Liver (tissue), 10 donors: ENCODE measurements at places on chromosomes 5 and 9.
A peak's percentile ranks its signal among the peaks of the same experiment; 100 is the strongest.

- no peak for DNase-seq
Measured at GRCh38 chr5:169430671-169431070, 129.7 kb upstream of the SLIT3 start.

GRCh38 chr5:102595332-102595731 lies 96.5 kb upstream of the SLCO6A1 start:
- no peak for DNase-seq

- DNase-seq = no peak
Measured at GRCh38 chr9:93479726-93480125, 26.3 kb upstream of the FAM120AOS start.

- DNase-seq = no peak
Measured at GRCh38 chr5:127867022-127867783, 164.0 kb downstream of the CCDC192 start.

GRCh38 chr5:40385544-40385943 lies 294.2 kb upstream of the PTGER4 start:
- no peak for DNase-seq

GRCh38 chr5:14417792-14418765 lies 163.5 kb upstream of the OTULINL start:
- DNase-seq = no peak

- no peak for DNase-seq
Measured at GRCh38 chr5:60382716-60383115, 317.2 kb downstream of the DEPDC1B start.

GRCh38 chr5:153439130-153439529 lies 51.3 kb upstream of the GRIA1 start:
- DNase-seq = no peak

GRCh38 chr5:34806532-34806931 lies 32.4 kb upstream of the TTC23L start:
- no peak for DNase-seq

- DNase-seq = no peak
Measured at GRCh38 chr5:67030289-67031056, 166.1 kb downstream of the CD180 start.

- DNase-seq = no peak
Measured at GRCh38 chr5:154384480-154385235, 61.1 kb upstream of the SAP30L start.

DNA sequence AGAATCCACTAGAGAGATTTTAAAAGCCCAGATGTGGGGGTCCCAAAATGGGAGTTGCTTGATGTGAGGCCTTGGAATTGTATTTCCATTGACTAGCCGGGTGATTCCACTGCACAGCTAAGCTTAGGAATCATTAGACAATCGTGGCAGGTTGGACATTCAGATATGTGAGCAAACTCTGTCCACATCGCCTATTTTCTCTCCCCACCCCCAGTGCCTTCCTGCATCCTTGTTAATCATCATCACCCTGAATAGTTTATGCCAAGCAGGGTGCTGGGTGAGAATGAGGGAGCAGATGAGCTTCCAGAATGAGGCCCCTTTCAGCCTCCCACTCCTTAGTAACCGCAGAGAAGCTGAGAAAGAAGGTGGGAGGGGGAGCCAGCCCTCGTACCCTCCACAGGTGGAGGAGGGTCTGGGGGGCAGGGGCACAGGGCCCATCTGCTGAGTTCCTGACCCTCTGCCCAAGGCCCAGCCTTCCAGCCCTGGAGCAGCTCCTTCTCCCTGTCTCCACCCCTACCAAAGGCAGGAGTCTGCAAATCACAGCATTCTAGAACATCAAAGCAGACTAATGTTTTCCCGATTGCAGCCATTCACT lies 7.7 kb upstream of the TCOF1 start:
- no peak for DNase-seq

- DNase-seq = no peak
Measured at GRCh38 chr5:56346044-56346710, 113.0 kb upstream of the ANKRD55 start.

- DNase-seq = no peak
Measured at GRCh38 chr9:4435197-4435596, 55.1 kb upstream of the SLC1A1 start.

DNA sequence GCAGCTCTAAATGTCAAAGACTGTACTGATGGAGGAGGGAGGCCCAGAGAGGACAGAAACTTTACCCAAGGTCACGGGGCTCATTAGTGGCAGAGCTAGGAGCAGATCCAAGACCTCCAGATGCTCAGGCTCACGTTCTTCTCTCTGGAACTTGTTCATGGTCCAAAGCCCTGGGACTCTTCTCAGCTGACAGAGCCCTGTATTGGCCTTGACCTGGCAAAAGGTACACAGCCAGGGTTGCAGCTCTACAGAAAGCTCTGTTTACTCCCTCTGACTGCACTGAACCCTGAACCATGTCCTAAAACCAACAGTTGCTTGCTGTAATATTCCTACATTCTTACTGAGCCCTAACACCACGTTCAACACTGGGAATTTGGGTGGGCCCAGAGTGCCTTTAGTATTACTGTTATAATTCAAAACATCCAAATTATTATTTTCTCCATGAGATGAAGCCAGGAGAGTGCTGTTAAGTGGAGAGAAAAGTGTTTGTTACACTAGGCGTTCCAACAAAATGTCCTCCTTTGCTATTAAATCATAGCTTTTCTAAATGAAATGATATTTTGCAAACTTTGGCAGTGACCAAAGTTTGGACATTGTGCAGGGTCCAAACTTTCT lies 602.4 kb upstream of the CLINT1 start:
- DNase-seq = peak; percentile 39

- DNase-seq = no peak
Measured at GRCh38 chr5:180160789-180161188, 48.2 kb downstream of the RASGEF1C start.

- no peak for DNase-seq
Measured at GRCh38 chr5:101278011-101278687, 375.1 kb upstream of the ST8SIA4 start.

DNA sequence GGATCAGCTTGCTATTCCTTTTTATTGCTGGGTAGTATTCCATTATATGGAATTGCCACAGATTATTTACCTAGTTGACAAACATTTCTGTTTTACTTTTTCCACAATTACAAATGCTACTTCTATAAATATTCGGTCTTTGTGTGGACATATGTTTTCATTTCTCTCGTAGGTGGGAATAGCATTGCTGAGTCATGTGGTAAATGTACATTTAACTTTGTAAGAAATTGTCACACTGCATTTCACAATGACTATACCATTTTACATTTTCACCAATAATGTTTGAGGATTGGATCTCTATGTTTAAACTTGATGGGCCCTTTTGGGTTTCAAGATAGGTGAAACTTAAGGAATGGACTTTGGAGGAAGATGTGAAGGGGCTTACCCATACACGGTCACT lies 19.7 kb downstream of the RAI14 start:
- no peak for DNase-seq

GRCh38 chr5:126810596-126811380 lies 33.9 kb downstream of the LMNB1 start:
- DNase-seq = no peak

DNA sequence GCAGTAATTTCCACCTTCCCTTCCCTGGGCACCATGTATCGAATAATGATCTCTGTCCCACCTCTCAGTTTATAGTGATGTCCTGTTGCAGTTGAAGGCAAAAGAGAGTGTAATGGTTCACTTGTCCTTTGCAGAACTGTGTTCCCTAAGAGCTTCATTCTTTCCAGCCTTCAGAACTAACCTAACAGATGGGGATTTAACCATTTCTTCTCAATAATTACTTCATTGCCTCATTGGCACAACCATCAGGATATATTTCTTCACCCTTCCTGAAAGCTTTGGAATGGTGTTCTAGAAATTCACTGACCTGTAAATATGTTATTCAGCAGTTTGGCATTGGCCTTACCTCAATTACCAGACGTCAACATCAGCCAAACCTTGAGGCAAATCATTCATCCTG lies 83.9 kb upstream of the PRRC1 start:
- no peak for DNase-seq

GRCh38 chr9:36325081-36325828 lies 67.0 kb upstream of the GNE start:
- DNase-seq = no peak

DNA sequence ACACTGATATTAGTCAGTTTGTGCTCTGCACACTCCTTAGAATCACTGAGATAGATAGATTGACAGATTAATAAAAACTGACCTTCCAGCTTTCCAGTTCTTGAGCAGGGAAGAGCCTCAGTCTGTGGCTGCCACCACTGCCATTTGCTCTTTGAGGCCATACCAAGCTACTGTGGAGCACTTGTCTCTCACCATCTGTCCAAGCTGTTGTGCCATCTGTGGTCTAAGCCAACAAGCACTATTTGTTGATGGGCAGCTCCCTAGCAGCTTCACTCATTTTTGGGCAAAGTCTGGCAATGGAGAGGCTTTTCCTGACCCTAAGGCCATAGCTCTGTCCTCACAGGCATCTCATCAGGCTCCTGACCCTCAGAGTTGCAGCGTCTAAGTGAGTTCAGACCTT lies 30.4 kb downstream of the HTR1A start:
- DNase-seq = no peak

DNA sequence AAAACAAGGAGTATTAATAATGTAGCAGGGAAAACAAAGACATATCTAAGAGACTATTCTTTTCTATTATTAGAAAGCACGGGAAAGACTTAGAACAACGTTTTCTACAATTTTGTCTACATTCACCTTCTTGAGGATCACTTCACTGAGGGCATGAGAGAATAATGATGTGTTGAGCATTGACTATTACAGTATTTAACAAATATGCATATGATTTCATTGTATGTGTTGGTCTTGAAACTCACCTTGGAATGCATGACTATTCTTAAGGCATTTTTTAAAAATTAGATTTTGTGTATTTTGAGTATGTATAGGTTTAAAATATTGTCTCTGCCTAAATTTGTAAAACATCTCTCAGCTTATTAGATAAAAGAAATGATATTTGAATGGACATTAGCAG lies 1.2 kb downstream of the FSD1L start:
- no peak for DNase-seq

DNA sequence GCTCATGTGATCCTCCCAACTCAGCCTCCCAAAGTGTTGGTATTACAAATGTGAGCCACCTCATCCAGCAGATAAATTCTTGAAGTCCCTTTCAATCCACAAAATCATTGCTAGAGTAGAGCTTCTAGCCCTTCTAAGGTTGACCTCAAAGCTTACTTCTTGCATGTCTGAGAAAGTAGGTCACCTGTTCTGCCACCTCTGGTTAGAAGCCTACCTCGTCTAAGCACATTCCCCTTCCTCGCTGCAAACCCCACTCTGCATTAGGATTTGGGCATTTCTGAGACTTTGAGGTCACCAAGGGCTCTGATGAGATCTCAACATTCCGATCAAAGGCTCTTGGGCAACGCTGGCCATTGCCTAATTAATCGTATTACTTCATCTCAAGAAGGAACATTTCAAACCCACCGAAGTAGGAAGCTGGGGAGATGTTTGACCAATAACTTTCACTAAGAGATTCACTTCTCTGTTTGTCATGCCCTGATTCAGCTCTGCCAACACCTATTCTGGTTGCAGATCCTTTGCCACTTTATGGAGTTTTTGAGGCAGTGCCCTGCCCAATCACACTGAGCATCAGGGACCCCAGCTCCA lies 8.6 kb downstream of the ADAM19 start:
- no peak for DNase-seq
